ENCODE measurements at places on chromosomes 4 and X. TPM values are rescaled to one million over a fixed set of nuclear protein-coding genes. Genes with fewer than 3 reads are reported as not detected.

GRCh38 chr4:149719806-149720205, 95.8 kb downstream of the IQCM start:
- no peak for DNase-seq

- DNase-seq: no peak
Measured at GRCh38 chr4:115929373-115929772, 816.0 kb upstream of the NDST4 start.

- no peak for DNase-seq
Measured at GRCh38 chrX:17174671-17175070, 200.3 kb upstream of the NHS start.

GRCh38 chr4:114668577-114668976, 70.0 kb downstream of the UGT8 start:
- no peak for DNase-seq

- DNase-seq: no peak
Measured at GRCh38 chr4:10092481-10093270, 23.9 kb downstream of the WDR1 start.

GRCh38 chrX:40079572-40079971, 18.2 kb downstream of the BCOR start:
- DNase-seq: no peak

DNA sequence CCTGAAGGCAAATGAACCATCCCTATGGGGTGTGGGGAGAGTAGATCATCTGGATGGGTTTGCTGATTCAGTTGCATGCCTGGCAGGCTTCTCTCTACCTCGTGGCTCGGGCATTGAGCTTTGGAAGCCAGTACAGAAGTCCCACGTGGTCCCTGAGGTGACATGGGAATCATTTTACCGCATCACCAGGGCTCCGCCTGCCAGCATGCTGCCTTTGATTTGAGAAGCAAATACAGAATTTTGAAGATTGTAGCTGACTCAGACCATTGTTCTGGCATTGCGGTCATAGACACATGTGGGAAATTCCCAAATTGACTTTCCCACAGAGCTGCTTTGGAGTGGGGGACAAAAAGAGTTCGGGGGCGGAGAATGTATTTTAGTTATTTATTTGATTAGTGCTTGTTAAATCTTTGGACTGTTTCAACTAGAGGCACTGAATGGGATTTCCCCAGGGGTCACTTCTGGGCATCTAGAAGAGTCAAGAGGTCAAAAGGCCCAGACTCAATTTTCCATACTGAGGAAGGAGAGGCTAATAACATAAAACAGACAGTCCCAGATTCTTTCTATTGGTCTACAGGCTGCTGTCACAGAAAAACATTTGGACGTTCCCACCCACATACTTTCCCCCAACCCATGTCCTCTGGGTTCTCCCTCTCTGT, 79.3 kb downstream of the NHSL2 start:
- peak; percentile 1 for DNase-seq

- DNase-seq: no peak
Measured at GRCh38 chr4:55865228-55865806, 11.9 kb downstream of the EXOC1 start.

DNA sequence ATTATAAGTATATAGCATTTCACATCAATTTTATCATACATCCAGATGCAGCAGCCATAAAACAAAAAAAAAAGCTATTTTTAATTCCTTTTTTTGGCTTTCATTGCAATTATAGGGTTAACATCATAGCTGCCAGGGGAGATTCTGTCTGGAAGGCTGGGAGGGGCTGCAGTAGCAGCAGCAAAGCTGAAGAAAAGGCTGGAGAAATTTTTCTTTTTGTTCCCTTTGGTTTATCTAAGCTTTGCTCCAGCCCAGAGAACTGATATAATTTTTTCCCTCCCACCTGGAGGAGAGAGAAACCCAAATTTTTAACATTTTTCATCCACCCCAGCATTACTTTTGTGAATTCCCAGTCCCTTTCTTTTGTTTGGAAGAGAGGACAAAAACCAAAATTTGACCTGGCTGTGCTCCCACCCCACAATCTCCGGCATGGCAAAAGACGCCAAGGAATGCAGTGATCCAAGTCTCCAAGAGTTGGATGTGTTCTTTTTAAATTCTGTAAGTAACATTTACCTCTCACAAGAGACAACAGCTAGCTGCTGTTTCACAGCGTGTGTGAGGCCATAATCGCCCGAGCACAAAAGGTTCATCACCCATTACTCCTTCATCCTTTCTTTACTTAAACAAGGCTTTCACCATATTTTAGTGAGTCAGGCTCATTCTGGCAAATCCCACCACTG, 25.1 kb upstream of the FAM156A start:
- no peak for DNase-seq

GRCh38 chr4:186901850-186902249, 178.2 kb upstream of the FAT1 start:
- DNase-seq: no peak

GRCh38 chr4:148004228-148004857, 272.5 kb downstream of the ARHGAP10 start:
- no peak for DNase-seq

DNA sequence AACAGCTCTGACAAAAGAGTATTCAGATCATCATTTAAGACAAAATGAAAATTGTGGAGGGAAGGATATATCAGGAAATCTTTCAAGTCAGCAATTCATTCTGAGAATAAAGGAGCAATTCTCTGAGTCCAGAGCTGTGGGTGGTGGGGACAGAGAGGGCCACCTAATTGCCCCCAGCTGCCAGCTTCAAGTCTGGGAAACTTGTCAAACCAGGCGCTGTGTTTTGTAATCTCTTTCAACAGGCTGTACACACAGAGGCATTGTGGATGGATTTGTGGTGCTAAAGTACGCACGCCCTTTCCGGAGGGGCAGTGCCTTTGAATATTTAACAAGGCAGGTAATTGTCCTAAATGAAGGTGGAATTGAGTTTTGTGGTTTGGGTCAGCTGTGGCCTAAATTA, 591.1 kb upstream of the BOD1L1 start:
- DNase-seq: peak; percentile 51

GRCh38 chr4:4486969-4487368, 54.9 kb downstream of the STX18 start:
- DNase-seq: no peak

DNA sequence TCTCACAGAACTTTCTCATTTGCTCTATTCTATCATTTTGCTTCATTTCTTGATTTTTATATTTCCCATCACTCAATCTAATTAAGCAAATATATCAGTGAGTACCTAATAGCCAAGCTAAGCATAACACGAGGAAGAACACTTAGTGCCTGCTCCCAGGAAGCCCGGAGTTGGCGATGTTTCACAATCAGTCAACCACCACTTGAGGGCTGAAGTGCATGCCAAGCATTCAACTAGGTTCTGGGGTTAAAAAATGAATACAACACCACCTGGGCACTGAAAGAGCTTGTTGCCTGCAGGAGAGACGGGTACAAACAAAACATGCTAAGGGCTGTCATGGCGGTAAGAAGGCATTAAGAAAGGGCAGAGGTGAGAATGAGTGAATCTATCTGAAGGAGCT, 47.5 kb downstream of the UCHL1 start:
- DNase-seq: no peak

GRCh38 chr4:6657242-6658208, 17.0 kb downstream of the MRFAP1 start:
- no peak for DNase-seq

DNA sequence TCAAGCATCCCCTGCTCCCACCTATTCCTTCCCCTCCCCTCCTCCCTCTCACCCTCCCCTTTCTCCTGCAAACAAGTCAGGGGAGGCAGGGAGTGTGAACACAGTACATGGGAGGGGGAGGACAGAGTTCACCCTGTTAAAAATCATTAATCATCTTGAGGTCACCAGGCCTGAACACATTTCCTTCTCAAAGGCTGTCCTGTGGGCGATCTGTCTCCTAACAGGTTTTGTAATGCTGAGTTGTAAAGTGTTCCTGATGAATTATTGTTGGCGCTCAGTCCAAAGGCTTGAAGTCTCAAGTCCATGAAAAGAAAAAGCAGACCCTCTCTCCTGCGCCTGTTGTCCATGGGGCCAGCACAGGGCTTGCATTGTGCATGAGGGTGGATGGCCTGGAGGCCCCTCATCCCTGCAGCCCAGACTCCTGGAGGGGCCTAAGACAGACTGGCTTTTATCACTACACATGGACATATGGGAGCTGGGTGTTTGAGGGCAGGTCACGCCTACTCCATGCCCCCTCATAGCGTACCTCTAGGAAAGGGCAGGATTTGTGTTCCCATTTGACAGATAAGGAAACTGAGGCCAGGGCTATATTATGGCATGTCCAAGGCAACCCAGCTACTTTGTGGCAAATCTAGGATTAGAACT, 189.1 kb downstream of the RAB28 start:
- no peak for DNase-seq

DNA sequence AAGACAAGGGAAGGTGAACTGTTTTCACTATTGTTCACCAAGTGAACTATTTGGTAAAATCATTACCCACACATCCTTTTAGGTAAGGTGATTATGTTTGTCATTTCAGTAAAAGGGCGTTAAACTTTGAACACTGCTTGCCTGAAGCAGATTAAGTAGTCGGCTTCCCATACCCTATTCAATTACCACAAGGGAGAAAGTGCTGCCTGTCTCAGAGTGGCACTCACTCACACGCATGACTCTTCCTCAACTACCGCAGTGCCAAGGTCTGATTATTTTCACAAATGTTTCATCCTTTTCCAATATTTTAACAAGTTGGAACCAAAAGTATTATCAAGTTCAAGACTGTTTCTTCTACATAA, 11.0 kb downstream of the VEGFC start:
- no peak for DNase-seq

DNA sequence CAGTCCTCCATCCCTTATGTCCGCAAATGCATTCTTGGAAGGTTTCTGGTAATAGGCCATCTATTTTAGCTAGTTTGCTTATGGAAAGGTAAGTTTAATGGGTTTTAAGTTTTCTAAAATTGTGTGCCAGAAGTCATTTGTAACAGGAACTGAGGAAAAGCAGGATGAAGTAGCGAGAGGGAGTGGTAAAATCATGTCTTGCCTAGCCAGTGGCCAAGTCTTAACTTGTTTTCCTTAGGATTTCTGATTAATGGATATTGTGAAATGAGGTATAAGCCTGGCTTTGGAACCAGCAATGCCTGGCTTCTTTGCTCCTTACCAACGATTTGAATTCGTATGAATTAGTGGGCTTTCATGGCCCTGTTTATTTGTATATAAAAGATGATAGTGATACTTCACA, 7.3 kb downstream of the SEC24B start:
- no peak for DNase-seq

DNA sequence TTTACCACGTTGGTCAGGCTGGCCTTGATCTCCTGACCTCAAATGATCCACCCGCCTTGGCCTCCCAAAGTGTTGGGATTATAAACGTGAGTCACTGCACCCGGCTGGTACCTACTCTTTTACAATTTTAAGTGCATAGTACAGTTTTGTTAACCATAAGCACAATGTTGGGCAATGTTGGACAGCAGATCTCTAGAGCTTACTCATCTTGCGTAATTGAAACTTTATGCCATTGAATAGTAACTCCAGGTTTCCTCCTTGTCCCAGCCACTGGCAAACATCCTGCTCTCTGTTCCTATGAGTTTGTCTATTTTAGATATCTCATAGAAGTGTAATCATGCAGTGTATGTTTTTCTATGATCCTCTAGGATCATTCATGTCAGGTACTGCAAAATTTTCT, 9.3 kb upstream of the CPE start:
- no peak for DNase-seq

DNA sequence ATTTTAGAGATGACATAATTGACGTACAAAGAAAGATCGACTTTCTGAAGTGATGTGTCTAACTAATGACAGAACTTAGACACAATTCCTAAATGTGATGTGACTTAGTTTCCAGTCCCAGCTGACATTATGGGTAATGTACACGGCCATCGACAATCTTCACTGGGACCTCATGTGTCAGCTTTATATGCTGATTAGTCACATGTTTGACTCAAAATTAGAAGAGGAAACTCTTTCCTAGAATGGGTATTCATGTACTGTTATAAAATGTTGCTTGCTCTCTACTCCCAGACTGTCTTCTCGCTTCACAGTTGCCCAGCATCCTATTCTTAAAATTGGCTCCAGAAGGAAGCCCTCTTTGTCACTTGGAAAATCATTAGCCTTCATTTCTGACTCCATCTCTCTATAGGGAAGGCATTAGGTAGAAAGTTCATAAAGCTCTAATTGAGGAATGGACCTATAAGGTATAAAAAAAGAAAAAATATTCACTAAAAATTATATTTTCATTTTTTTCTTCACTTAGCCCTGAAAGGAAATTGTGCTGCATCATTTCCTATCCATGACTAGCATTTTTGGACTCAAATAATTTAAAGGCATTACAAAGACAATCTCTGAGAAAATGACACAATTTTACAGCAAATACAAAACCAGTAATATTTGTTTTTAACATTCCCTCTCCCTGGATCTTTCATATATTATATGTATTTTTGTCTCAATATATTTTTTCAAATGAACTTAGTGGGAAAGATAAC, 554.6 kb downstream of the INPP4B start:
- no peak for DNase-seq

DNA sequence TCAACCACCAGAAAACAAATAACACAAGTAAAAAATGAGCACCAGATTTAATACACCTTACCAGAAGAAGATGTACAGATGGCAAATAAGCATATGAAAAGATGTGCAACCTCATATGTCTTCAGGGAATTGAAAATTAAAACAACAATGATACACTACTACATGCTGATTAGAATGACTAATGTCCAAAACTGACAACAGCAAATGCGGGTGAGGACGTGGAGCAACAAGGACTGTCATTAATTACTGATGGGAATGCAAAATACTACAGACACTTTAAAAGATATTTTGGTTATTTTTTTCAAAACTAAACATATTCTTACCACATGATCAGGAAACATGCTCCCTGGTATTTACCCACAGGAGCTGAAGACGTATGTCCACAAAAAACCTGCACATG, 140.3 kb downstream of the FRYL start:
- DNase-seq: no peak

GRCh38 chrX:9604111-9604907, 139.5 kb downstream of the TBL1X start:
- no peak for DNase-seq

DNA sequence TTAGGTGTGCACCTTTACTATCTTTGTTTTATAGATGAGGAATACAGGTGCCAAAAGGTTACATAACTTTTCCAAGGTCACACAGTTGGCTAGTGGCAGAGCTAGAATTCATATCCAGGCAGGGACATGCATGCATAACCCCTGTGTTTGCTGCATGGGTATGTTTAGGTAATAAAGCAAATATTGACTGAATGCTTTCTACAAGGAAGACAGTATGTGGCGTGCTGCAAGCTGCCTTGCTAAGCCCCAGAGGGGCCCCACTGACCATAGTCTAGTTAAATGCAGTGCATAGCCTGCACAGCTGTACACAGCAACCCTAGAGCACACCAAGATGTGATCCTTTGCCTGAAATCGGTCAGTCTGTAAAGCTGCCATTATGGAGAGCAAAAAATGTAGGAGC, 320.5 kb upstream of the IGFBP7 start:
- no peak for DNase-seq

CT83 gene
- total RNA-seq: 30.5 TPM

ITIH6 gene
- not detected for total RNA-seq

CORIN gene
- total RNA-seq: not detected

TLR1 gene
- total RNA-seq: 1.3 TPM

DKK2 gene
- not detected for total RNA-seq

ARAP2 gene
- total RNA-seq: 30.0 TPM

MAP7D2 gene
- total RNA-seq: 4.0 TPM

RAB39B gene
- 0.44 TPM for total RNA-seq

PLS3 gene
- total RNA-seq: 169 TPM

UGT2B15 gene
- total RNA-seq: 0.98 TPM

NIPAL1 gene
- 21.0 TPM for total RNA-seq

MAGEB6 gene
- total RNA-seq: not detected

ZAR1 gene
- total RNA-seq: not detected

GAB3 gene
- total RNA-seq: not detected

TXK gene
- total RNA-seq: 2.8 TPM
